ENCODE measurements at places on chromosomes 3 and 15. TPM values are rescaled to one million over a fixed set of nuclear protein-coding genes. Genes with fewer than 3 reads are reported as not detected.
A peak's percentile ranks its signal among the peaks of the same experiment; 100 is the strongest.

The SEC61A1 gene
- 54.5 TPM for total RNA-seq

The GALNT15 gene
- total RNA-seq = 59.4 TPM

The CCDC14 gene
- total RNA-seq = 74.9 TPM

The CYP8B1 gene
- not detected for total RNA-seq

The AADAC gene
- total RNA-seq = not detected

The PRR20G gene
- total RNA-seq = not detected

The FGF12 gene
- total RNA-seq = 0.87 TPM

DNA sequence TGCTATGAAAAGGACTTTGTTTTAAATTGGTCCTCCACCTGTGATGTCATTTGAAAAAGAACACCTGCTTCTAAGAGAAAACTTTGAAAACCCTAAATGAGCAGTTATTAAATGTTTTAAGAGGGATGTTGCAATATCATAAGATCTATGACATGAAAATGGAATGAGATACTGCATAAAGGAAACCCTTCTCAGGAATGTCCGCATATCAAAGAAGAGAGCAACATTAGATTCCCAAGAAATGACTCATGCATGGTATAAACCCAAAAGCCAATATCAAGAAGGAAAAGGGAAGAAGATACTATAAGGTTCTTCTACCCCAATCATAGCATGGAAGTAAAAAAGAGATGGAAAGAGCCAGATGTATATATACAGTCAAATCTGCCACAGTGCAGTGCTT lies 627.5 kb upstream of the LMCD1 start:
- DNase-seq = no peak

DNA sequence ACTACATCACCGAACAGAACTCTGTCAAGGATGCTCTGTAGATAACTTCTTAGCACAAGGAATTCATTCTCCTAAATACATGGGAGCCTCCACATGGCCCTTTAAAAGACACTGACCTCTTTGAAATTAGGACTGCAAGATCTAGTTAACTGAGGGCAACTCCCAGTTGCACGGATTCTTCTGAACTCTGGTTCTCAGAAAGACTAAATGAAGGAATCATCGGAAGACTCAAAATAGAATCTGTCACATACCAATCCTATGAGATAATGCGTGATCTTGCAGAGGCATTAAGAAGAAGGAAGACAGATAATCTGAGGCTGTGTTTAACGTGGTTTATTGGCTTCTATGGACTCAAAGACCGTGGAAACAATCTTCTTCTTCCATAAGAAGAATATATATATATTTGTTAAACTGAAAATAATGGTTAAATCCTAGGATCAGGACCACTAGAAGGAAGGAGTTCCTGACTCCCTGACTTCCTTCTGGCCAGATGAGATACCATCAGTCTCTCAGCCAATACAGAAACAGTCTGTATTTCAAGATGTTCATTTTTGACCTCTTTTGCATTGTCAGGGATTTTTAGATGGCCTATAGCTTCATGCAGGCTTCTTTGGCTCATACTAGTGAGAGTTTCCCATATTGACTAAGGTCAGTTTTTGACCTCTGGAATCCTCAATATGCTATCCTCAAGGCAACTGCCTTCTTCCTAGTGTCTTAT lies 33.9 kb upstream of the TBC1D23 start:
- peak; percentile 41 for DNase-seq

- no peak for DNase-seq
Measured at GRCh38 chr15:76973362-76973743, 21.6 kb upstream of the PSTPIP1 start.

- no peak for DNase-seq
Measured at GRCh38 chr3:181103605-181104004, 114.1 kb upstream of the DNAJC19 start.

- DNase-seq = no peak
Measured at GRCh38 chr3:9613056-9613748, 36.1 kb upstream of the MTMR14 start.

DNA sequence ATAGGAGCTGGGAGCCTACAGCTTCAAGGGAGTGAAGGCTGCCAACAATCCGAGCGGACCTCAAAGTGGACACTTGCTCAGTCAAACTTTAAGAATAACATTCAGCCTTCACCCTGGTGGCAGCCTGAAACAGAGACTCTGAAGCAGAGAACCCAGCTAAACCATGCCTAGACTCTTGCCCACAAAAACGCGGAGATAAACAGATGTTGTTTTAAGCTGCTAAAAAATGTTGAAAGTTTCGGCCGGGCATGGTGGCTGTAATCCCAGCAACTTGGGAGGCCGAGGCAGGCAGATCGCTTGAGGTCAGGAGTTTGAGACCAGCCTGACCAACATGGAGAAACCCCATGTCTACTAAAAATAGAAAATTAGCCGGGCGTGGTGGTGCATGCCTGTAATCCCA lies 29.8 kb upstream of the TRIM59 start:
- no peak for DNase-seq

DNA sequence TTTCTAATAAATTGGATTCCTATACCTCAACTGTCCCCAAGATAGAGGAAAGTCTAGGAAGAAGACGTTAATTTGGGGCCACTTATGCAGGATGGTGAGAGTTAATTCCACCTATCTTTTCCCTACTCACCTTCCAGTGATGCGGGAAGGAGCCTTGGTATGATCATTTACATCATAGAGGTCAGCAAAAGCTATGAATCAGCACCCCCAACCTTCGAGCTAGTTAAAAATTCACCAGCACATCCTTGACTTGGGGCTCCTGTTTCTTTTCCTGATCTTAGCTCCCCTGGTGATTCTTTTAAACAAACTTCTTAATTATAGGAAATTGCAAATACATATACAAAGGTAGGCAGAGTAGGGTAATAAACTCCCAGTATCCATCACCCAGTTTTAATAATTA lies 366.6 kb downstream of the SOX2 start:
- no peak for DNase-seq

DNA sequence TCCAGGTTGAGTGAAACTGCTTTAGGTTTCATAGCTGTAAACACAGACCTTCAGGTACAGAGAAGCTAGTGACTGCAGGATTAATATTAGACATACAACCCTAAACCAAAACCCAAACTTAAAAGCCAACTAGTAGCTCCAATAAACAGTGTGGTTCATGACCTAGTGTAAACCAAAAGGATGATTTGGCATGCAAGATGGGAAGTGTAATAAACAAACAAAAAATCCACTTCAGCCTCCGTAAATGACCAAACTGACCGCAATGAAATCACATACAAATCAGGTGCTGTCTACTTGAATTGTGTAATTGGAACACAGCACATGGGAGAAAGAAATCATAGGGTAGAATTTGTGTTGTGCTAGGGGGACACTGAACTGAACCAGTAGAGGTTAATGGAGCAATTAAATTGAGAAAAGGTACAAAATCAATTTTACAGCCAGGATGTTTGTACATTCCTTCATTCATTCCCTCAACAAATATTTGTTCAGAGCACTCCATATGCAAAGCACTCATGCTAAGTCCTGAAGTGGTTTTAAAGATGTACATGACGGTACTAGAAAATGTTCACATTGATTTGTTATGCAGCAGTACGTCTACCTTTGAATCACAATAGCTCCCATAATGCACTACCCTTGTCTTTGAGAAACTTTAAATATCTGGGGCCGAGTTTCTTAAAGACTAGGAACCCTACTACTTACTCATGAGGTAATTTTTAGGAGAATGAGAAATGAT lies 21.4 kb upstream of the CHST2 start:
- no peak for DNase-seq

DNA sequence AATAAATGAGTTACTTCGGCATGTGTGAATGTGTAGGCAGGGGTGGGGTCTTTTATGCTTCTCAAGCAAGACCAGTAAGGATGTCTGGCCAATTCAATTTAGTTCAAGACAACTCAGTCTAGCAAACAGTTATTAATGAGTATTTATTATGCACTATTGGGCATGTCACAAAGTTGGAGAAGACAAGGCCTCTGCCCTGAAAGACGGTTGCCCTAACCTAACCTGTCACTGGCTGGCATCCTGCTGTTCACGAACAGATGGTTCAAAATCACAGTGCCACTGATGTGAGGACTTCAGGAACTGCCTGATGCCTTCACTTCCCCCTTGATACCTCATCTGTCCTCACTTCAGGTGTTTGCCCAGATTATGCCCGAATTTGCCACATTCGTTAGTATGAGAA lies 217.8 kb downstream of the SOX2 start:
- DNase-seq = no peak

- no peak for DNase-seq
Measured at GRCh38 chr3:78495301-78495700, 1272.5 kb downstream of the ROBO1 start.
